ENCODE measurements at places on chromosomes 4 and X.

DNA sequence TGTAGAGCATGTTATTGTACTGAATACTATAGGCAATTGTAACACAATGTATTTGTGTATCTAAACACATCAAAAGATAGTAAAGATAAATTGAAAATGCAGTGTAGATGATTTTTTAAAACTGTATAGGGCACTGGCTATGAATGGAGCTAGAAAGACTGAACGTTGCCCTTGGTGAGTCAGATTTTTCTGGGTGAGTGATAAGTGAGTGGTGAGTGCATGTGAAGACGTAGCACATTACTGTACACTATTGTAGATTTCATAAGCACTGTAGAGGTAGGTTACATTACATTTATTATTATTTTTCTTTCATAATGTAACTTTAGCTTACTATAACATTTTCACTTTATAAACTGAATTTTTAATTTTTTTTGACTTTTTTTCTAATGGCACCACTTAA, 1491.6 kb downstream of the TECRL start:
- DNase-seq: no peak

DNA sequence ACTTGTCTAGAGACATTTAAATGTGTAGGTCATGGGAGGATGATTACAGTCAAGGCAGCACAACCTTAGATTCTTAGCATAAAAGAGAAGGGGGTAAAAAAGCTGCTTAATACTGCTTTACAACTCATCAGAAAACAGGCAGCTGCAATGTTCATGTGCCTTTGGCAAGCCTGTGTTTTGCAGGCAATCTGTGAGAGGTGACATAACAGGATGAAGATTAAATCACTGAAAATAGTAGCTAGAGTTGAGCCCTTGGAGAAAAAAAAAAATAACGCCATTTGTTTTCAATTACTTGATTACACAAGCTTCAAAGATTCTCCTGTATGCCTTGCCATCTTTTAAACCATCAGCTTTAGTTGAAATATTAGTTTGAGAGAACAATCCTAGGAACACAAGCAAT, 847.6 kb upstream of the LCORL start:
- no peak for DNase-seq

GRCh38 chr4:67549123-67549522, 3.8 kb upstream of the CENPC start:
- no peak for DNase-seq

DNA sequence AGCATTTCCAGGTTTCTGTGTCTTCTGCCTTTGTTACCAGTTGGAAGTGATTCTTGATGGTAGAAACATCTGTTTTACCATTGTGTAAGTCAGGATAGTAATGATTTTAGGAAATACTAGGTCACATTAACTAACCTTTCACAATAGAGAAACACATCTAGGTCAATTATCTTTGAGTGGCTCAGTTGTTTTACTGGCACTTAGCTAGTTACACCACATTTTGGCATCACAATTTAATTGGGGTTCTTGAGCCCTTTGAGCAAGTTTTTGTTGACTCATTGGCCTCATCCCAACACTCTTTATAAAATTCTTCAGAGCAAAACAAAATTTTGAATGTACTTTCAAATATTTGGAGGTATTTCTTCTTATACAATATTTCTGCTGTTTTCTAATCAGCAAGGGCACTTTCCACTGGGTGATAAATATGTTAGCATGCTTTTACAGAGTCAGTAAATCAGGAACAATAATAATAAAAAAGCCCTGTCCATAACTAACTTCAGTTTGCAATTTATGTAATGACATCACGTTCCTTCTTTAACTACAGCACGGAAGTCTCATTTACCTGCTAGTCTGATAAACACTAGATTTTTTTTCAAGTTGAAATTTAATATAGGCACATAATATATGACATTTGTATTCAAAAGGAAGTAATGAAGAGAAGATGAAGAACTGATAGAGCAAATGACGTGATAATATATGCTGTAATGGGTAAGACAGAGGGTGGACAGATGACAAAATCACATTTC, 64.8 kb upstream of the GK2 start:
- no peak for DNase-seq

DNA sequence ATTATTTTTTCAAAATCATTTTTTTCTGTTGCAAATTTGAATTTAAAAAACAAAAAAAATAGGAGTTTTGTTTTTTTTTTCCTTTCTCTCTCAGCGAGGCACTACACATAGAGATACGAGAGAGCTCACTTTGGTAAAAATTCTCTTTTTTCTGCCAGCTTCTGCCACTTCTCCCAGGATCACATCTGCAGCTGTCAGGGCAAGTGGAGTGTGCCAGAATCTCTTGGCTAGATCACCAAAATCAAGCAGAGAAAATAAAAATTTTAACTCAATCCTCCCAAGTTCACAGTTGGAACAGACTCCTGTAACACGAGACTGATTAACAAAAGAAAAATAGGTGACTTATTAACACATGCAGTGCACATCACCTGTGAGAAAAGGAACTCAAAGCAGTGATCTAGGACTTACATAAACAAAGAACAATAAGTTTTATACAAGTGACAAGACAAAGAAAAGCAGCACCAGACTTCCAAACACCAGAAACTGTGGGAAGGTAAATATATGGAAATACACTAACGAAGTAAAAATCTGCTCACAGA, 213.2 kb upstream of the ZFP42 start:
- DNase-seq: no peak
